ENCODE measurements at places on chromosomes 4 and X. TPM values are rescaled to one million over a fixed set of nuclear protein-coding genes. Genes with fewer than 3 reads are reported as not detected.

GRCh38 chr4:76342191-76342590, 35.7 kb downstream of the STBD1 start:
- no peak for DNase-seq

Gene TRIM60
- total RNA-seq: not detected

- DNase-seq: no peak
Observed at GRCh38 chr4:127069675-127070074, 563.1 kb upstream of the INTU start.

Gene SFRP2
- total RNA-seq: not detected

- DNase-seq: no peak
Observed at GRCh38 chrX:72021975-72022374, 109.7 kb downstream of the RTL5 start.

Gene MTMR8
- total RNA-seq: 5.6 TPM

Gene GABRA4
- not detected for total RNA-seq

Gene LRRC66
- total RNA-seq: 0.19 TPM

- no peak for DNase-seq
Observed at GRCh38 chrX:68723491-68724155, 76.2 kb downstream of the STARD8 start.
